Tibial nerve (tissue), 4 donors: ENCODE measurements at places on chromosomes 6 and 20.

- DNase-seq: no peak
These were observed 26.4 kb upstream of the PAQR8 start for GRCh38 chr6:52335576-52335975.

GRCh38 chr6:37622646-37623071 is 75.0 kb downstream of the MDGA1 start:
- no peak for DNase-seq

- no peak for DNase-seq
These were observed 95.4 kb downstream of the WASF1 start for GRCh38 chr6:110083875-110084585.

- DNase-seq: no peak
These were observed 52.2 kb downstream of the EYA2 start for GRCh38 chr20:46946796-46947195.

- no peak for DNase-seq
These were observed 636.6 kb upstream of the MMS22L start for GRCh38 chr6:97919631-97920030.

DNA sequence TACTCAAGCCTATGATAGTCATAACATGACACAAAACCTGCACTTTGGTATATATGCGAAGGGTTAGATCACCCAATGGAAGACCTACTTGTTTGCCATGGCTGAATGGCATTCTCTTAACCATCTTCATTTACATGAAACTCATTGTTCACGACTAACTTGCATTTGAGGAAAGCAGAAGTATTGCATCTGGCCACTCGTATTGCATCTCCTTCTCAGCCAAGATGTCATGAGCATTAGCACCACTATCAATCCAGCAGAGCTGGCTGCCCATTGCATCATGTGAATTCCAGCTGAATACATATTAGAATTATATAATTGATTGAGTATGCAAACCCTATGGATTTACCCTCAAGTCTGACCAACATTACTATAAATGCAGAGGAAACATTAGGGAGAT is 390.2 kb downstream of the LAMA2 start:
- no peak for DNase-seq

GRCh38 chr6:77707603-77708002 is 54.8 kb downstream of the MEI4 start:
- no peak for DNase-seq

DNA sequence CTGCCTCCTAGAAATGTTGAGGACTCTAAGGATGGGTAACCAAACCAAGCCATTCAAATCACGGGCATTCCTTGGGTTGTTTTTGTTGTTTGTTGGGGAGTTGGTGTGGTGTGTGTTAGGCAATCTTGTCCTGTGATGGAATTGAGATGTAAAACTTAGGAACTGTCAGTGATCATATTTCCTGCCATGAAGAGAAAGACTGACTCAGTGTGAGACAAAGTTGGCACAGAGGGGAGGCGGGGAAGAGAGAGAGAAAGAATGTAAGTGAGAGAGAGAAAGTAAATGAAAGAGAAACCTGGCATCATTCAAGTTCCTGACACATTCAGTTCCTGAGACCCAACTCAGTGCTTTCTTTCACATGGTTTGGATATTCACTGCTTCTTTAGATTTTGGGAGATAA is 21.6 kb upstream of the FBXO30 start:
- DNase-seq: no peak
